ENCODE measurements at places on chromosomes 1 and 21.

DNA sequence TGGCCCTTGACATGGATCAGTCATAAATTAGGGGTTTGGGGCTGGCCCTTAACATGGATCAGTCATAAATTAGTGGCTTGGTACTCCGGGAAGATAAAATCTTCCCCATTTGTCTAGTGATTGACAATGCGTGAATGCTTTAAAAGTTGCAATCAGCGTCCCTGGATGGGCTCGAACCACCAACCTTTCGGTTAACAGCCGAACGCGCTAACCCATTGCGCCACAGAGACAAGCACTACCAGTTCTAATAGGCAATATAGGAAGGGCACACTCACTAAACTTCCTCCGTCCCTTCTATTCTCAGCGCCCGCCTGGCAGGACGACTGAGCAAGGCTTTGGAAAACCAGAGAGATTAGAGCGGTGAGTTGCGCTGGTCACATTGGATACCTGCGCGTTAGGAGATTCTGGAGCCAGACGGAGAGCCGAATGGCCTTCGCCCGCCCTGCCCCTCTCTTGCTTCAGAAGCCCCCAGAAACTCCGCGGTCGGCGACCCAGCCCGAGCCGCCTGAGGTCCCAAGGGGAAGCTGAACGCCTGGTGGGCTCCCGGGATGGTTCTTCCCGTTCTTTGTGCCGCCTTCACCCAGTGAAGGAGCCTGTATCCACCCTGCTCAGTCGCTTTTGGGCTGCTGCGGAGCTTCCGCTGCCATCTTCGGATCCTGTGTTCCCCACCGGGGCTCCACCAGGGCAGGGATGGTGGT is 235.9 kb downstream of the FAM72C start:
- DNase-seq = peak; percentile 87

GRCh38 chr1:193013707-193014106 is 45.5 kb downstream of the UCHL5 start:
- DNase-seq = no peak

DNA sequence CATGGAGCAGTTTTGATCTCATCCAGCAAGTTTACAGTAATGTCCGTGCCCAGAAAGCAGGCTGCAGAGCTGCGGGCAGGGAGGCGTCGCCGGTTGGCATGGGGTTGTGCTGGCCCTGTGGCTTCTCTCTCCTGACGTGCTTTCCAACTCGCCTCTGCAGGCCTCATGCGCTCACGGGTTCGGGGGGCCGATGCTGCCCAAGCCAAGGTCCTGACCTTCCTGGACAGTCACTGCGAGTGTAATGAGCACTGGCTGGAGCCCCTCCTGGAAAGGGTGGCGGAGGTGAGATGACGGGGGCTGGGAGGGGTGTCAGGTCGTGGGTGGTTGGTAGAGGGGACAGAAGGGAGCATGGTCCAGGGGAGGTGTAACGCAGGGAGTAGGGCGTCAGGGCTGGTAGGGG is 176.1 kb downstream of the GALNT2 start:
- DNase-seq = no peak

DNA sequence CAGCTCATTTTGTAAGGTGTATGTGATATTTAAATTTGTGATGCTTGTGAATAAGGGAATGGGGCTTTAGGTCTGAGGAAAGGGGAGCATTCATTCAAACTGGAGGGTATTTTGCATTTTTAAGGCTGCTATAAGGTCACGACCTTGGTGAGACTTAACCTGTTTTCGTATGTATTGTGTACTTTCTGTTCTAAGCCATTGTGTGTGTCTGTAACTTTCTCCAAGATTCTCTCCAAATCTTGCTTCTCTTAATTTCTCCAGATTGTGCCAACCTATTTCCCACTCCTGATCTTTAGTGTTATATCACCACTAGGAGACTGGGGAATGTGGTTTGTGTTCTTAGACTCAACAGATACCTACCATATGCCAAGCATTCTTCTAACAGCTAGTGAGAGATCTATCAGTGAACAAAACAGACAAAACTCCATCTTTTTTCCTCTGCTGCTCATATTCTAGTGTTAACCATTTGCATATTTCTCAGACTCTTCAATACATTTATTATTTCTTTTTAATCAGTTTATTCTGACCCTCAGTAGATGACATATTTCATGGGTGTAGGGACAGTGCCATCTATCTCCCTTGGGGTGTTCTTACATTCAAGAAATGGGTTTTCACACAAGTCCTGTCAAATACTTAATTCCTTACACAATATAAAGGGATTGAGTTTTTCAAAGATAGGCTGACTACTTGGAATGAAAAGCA is 27.5 kb downstream of the ATP1B1 start:
- no peak for DNase-seq

All from kidney tubule cell (primary cell).